Natural killer cell (primary cell): ENCODE measurements at places on chromosomes 2 and 18. TPM values are rescaled to one million over a fixed set of nuclear protein-coding genes. Genes with fewer than 3 reads are reported as not detected.

- no peaks in the 10 kb centered on the region for H3K4me1 ChIP-seq
- no peak for DNase-seq
- H3K4me3 ChIP-seq: no peak overlapping the region
- no peaks in the 10 kb centered on the region for H3K36me3 ChIP-seq
- H3K27ac ChIP-seq: no peak overlapping the region
These were observed 474.5 kb upstream of the DCC start for GRCh38 chr18:51865538-51865937.

DNA sequence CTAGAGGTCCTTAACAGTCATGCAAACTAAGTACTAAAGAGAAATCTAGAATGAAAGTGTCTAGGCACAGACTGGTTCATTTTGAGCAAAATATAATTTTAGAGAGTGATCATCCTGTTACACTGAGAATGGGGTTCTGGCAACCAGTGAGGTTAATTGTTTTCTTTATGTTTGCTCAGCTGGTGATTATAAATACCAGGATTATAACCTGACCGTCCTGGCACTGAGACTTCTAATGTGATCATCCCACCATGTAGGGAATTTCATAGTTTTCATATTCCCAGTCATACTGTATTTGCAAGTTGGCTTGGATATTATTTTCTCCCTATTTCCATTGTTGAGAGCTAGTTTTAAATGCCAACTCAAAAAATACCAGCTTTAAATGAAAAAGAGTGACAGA lies 852.5 kb upstream of the LRATD1 start:
- no peak overlapping the region for H3K4me3 ChIP-seq
- no peak for DNase-seq
- no peaks in the 10 kb centered on the region for H3K36me3 ChIP-seq
- no peaks in the 10 kb centered on the region for H3K27me3 ChIP-seq
- H3K4me1 ChIP-seq: no peaks in the 10 kb centered on the region
- H3K27ac ChIP-seq: no peak overlapping the region

DNA sequence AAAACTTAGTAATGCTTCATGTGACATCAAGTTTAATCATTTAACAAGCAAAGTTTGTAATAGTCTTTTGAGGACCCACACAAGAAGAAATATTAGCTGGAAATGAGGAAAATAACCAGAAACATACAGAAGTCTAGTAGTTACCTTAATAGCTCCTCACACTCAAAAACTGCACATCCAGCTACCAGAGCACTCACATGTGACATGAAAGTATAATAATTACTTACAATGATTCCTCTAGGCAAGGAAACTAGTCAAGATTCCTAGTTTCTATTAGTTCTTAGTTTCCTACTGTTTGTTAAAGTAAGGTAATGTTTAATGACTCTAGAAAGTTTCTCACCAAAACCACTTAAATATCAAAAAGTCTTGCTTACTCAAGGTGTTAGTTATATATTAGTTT lies 335.8 kb downstream of the RAD51AP2 start:
- no peaks in the 10 kb centered on the region for H3K36me3 ChIP-seq
- H3K27me3 ChIP-seq: no peaks in the 10 kb centered on the region
- H3K27ac ChIP-seq: no peak overlapping the region
- H3K4me3 ChIP-seq: no peak overlapping the region
- H3K4me1 ChIP-seq: no peaks in the 10 kb centered on the region
- DNase-seq: no peak

DNA sequence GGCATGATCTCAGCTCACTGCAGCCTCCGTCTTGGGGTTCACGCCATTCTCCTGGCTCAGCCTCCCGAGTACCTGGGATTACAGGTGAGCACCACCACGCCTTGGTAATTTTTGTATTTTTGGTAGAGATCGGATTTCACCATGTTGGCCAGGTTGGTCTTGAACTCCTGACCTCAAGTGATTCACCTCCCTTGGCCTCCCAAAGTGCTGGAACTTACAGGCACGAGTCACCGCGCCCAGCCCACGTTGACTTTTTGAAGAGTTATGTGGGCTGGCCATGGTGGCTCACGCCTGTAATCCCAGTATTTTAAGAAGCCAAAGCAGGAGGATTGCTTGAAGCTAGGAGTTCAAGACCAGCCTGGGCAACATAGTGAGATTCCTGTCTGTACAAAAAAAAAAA lies 20.8 kb downstream of the CCL20 start:
- H3K4me1 ChIP-seq: peaks cover 1% of the 10 kb centered on the region
- no peak overlapping the region for H3K4me3 ChIP-seq
- DNase-seq: no peak
- no peaks in the 10 kb centered on the region for H3K36me3 ChIP-seq

GRCh38 chr2:240498958-240499260 lies 58.9 kb downstream of the ANKMY1 start:
- no peaks in the 10 kb centered on the region for H3K4me1 ChIP-seq
- peaks cover 11% of the 10 kb centered on the region for H3K36me3 ChIP-seq
- no peak overlapping the region for H3K4me3 ChIP-seq
- no peaks in the 10 kb centered on the region for H3K27me3 ChIP-seq

GRCh38 chr18:7102131-7102530 lies 15.5 kb downstream of the LAMA1 start:
- no peak for DNase-seq
- no peaks in the 10 kb centered on the region for H3K27me3 ChIP-seq
- no peaks in the 10 kb centered on the region for H3K4me1 ChIP-seq
- H3K4me3 ChIP-seq: no peak overlapping the region
- H3K27ac ChIP-seq: no peak overlapping the region

ASPRV1 gene
- 2.7 TPM for total RNA-seq

DNA sequence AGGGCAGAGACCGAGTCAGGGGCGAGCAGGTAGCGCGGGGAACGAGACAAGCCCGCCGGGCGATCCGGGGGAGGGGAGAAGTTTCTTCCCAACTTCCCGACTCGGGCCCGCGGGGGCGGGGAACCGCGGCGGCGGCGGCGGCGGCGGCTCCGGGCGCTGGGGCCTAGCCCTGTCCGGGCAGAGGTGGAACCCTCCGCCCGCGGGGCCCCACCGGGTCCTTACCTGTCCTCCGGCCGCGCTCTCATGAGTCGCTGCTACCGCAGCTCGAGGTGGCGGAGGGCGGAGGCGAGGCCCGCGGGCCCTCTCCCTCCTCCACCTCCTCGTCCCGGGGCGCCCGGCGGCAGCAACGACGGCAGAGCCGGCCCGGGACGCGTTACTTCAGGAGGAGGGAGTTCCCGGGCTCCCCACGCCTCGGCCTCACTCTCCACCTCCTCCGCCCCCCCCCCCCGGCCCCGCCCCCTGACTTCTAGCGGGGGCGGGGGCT lies at the start of gene YES1:
YES1 (minus strand) TSS at position 351 of the 484 bp plus-strand sequence. CDS start 55,415 bp downstream, outside the sequence.
- H3K4me3 ChIP-seq: peak within 1 kb of the TSS; percentile 95
- H3K27ac ChIP-seq: peak within 1 kb of the TSS; percentile 93
- H3K4me1 ChIP-seq: peaks cover 44% of the 10 kb centered on the region

- peaks cover 27% of the 10 kb centered on the region for H3K4me1 ChIP-seq
- H3K36me3 ChIP-seq: no peaks in the 10 kb centered on the region
- no peaks in the 10 kb centered on the region for H3K27me3 ChIP-seq
- no peak overlapping the region for H3K27ac ChIP-seq
- no peak overlapping the region for H3K4me3 ChIP-seq
These were observed 110.7 kb downstream of the QPCT start for GRCh38 chr2:37454851-37455762.
